Left renal pelvis (tissue), 4 donors: ENCODE measurements at places on chromosomes 6 and 20. TPM values are rescaled to one million over a fixed set of nuclear protein-coding genes. Genes with fewer than 3 reads are reported as not detected.

CCM2L gene
- polyA plus RNA-seq, result 6.4 TPM

TNF gene
- polyA plus RNA-seq, result 0.23 TPM

TINAG gene
- polyA plus RNA-seq, result 22.1 TPM

TJAP1 gene
- 26.5 TPM for polyA plus RNA-seq

ZBTB22 gene
- polyA plus RNA-seq, result 21.7 TPM

NELFE gene
- polyA plus RNA-seq, result 82.3 TPM
